Eye (tissue), 1 donor: ENCODE measurements at places on chromosomes 13 and 19.

- peak; percentile 72 for DNase-seq
Measured at GRCh38 chr19:30309176-30309575, 63.0 kb upstream of the ZNF536 start.

GRCh38 chr19:45069056-45069455, 7.2 kb downstream of the ZNF296 start:
- no peak for DNase-seq

GRCh38 chr13:69903081-69903480, 204.5 kb upstream of the ATXN8OS start:
- DNase-seq, result no peak

DNA sequence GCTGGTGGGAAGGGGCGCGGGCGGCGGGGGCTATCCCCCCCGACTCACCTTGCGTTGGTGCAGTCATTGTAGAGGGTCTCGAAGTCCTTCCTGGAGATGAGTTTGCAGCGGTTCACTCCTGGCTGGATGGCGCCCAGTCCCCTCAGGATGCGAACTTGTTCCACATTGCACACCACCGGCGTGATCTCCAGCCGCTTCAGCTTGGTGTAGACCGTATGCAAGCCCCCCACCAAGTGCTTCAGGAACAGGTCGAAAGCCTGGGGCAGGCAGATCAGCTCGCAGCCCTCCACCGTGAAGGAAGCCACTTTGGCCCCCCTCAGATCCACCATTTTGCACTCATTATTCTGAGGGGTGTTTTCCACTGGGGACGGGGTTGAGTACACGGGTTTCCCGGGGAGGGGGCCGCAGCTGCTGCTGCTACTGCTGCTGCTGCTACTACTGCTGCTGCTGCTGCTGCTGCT, 1.1 kb downstream of the DACH1 start:
- peak; percentile 73 for DNase-seq

DNA sequence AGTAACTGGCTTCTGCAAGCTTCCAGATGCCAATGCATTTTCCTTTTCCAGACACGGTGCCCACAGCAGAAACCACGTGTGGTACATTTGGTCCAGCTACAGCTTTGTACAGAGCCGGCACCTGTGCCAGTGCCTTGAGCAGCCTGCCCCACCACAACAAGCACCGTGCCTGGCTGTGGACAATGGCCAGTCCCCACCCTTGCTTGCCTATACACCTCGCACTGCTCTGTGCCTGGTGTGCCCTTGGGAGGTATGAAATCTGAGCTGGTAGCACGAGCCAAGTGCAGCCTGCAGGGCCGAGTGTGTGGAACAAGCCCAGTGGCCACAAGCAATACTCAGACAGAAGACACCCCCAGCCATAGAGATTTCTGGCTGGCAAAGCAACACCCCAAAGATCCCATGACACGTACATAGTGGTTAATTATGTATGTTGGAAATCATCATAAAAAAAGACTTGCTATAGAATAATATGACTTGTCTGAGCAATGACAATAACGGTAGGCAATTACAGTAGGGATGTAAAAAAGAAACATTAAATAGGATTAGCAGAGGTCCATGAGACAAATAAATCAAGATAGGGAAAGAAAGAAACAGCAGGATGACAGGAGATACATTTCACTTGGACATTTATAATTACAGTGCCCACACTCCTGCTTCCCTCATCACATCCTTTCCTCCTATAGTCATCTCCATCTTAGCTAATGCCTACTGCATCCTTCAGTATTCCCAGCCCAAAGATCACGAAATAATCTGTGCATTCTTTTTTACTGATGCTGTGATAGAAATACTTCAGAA, 1399.5 kb downstream of the PCDH9 start:
- DNase-seq, result no peak
